ENCODE measurements at places on chromosomes 1 and 21.
A peak's percentile ranks its signal among the peaks of the same experiment; 100 is the strongest.

- DNase-seq, result no peak
Measured at GRCh38 chr1:10424034-10424433, 6.2 kb upstream of the CENPS start.

DNA sequence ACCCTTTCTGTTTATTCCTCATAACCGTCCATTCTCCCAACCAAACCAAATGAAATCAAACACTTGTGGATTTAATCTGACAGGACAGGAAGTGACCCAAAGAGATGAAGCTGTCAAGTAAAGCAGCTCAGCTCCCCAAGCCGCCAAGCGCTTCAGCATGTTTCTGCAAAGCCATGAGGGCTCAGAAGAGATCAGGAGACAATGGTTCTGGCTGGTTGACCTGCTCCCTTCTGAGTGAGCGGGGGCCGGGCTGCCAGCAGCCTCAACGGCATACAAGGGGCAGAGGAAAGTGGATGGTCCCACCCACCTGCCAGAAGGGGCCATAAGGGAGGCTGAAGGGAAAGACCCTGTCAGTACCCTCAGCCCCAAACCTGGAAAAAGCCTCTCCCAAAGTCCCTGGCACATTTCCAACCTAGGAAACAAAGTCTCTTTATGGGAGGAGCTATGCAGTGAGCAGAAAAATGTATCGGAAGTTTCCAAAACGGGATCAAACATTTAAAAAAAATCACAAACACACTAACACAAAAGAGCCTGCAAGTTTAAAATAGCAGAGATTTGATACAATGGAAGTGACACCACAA lies 45.4 kb downstream of the SLC45A1 start:
- DNase-seq, result no peak

DNA sequence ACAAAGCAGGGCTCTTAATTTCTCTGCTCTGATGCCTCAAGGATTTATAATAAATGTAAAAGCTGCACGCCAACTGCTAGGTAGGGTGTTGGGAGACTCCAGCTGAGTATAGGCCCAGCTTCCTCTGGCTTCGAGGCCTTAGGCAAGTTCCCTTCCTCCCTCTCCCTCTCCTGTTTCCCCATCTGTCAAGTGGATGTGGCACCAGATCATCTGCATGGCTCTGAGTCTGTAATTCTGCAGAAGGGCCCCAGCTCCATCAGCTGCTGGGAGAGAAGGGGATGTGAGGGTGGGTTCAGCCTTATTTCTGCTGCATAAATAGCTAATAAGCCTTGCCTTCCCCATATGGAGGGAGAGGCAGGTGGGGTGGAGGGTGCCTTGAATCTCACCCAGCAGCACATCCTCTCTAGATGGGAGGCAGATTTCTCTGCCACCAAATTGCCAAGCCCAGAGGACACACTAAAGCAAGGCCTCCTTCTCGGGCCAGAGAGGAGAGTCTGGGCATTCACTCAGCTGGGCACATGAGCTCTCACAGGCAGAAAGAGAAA lies 3.8 kb downstream of the TRIM62 start:
- peak; percentile 27 for DNase-seq

DNA sequence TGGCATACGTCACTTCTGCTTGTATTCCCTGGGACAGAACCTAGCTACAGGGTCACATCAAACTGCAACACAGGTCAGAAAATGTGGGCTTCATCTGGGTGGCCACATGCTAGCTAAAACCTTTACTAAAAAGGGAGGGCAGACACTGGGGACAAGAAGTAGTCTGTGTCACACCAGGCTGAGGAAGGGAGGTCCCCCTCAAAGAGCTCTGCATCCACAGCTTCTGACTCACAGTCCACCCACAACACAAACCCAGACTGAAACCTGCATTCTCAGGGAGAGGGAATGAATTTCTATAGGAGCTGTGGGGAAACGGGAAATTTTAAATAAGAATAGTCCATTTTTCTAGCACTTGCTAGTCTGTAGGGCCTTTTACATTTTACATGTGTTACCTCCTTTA lies 16.2 kb downstream of the OLIG2 start:
- no peak for DNase-seq

DNA sequence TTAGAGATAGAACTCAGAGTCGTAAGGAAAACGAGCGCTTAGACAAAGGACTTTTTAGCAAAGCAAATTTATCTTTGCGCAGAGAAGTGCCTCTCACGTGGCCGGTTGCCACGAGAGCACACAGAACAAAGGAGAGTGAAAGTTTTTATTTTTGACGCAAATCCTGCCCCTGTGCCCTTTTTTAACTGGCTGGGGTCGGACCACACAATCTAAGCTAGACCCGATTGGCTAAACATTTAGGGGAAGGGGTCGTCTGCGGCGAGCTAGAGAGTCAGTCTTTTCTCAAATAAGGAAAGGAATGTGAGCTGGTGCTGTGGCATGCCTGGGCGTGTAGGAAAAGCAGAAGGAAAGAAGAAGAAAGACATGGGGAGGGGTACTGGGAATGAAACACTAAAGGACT lies 2.4 kb downstream of the KRTAP10-2 start:
- no peak for DNase-seq

- peak; percentile 80 for DNase-seq
Measured at GRCh38 chr1:145885738-145886287, at the start of gene ANKRD35. TSS of gene ANKRD35 (minus strand) at chr1:145885866. CDS start at chr1:145885758, 108 bp downstream.

GRCh38 chr1:220529521-220530020 lies 1.6 kb downstream of the MARK1 start:
- no peak for DNase-seq

GRCh38 chr1:226664413-226665101 lies 74.5 kb downstream of the ITPKB start:
- no peak for DNase-seq

GRCh38 chr1:63042278-63042677 lies 258.3 kb downstream of the ATG4C start:
- no peak for DNase-seq

DNA sequence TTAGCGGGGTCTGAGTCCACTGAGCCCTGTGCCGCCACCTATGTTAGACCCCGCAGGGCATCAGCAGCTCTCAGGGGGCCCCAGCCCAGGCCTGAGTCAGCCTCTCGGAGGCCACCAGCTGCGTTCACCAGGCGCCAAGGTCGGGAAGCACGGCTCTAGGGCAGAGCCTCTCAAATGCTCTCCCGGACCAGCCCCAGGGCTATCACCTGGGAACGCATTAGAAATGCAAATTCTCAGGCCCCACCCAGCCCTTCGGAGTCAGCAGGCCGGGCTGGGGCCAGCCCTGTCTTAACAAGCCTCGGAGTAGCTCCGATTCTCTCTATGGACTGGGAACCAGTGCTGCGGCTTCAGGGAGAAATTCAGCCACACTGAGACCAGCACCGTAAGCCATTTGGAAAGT lies 37.2 kb upstream of the TSPEAR start:
- DNase-seq, result no peak

GRCh38 chr1:16260814-16261213 lies 23.8 kb upstream of the CPLANE2 start:
- no peak for DNase-seq

GRCh38 chr1:110210604-110211495 lies 736 bp downstream of the KCNC4 start:
- DNase-seq, result peak; percentile 75

GRCh38 chr21:33700491-33700890 lies 58.2 kb downstream of the ITSN1 start:
- DNase-seq, result no peak

DNA sequence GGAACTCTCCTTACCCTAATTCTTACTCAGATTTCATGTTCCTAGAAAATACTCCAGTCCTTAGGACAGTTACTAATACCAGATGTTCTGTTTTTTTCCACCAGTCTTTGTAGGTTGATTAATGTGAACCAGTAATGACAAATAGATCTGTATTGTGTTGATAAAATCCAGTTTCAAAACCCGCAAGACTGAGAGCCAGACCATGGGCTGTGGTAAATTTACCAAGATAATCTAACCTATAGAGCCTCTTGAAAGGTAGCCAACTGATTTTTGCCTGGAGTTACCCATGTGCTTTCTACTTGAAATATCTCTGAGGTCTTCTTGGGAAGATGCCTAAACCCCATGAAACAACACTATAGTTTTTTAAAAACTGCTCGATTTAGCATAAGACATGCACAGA lies 46.5 kb upstream of the CDC7 start:
- DNase-seq, result no peak

- DNase-seq, result no peak
Measured at GRCh38 chr1:206469933-206470691, at the start of gene IKBKE. TSS of gene IKBKE (plus strand) at chr1:206470476. CDS start at chr1:206473228, 2,752 bp downstream.

DNA sequence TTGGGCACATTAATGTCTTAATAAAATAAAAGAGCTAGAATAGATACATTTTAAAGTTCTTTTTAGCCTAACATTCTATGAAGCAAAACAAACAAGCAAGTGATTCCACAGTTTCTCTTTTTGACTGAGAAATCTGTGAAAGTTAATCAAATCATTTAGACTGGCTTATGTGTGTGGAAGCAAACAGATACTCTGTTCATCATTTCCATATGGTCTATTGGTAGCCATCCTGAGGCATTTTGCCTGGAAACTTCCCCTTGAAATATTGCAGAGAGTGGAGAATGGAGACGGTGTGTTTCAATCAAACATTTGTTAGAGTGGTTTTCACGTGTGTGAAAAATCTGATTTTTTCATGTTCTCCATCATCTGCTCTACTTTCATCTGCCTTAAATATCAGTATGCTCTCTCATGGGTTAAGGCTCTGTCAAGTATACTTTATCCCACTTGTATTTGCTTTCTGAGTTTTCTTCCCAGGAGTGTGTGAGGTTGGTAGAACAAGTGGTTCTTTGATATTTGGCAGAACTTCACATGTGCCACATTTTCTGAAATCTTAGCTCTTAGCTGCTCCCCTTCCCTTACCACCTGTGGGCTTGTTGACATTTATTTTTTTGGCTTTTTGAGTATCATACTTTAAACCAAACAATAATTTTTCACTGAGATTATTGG lies 139.1 kb upstream of the PTGFR start:
- no peak for DNase-seq

GRCh38 chr1:34785231-34785874 lies 4.3 kb downstream of the GJB3 start:
- peak; percentile 56 for DNase-seq

GRCh38 chr1:171901245-171901644 lies 59.9 kb downstream of the DNM3 start:
- no peak for DNase-seq

GRCh38 chr1:31421371-31422040 lies 8.5 kb downstream of the SERINC2 start:
- no peak for DNase-seq

DNA sequence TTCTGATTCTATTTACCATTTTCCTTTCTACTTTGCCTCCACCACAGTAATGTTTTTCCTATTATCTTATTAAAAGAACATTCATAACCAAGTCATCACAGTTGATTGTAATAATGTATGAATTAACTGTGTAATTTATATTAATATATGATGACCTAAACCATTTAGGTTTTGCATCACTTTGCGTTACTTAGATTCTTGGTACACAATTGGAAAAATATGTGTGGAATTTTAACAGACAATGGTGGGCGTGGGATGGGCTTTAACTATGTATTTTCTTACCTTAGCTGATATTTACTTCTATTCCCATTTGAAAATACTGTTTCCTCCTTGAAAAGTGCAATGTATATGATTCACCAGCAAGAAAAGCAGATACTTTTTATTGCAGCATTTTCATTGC lies 3.6 kb downstream of the KRTAP21-3 start:
- DNase-seq, result no peak

- DNase-seq, result peak; percentile 80
Measured at GRCh38 chr1:153532769-153533599, 2.8 kb downstream of the S100A6 start.

DNA sequence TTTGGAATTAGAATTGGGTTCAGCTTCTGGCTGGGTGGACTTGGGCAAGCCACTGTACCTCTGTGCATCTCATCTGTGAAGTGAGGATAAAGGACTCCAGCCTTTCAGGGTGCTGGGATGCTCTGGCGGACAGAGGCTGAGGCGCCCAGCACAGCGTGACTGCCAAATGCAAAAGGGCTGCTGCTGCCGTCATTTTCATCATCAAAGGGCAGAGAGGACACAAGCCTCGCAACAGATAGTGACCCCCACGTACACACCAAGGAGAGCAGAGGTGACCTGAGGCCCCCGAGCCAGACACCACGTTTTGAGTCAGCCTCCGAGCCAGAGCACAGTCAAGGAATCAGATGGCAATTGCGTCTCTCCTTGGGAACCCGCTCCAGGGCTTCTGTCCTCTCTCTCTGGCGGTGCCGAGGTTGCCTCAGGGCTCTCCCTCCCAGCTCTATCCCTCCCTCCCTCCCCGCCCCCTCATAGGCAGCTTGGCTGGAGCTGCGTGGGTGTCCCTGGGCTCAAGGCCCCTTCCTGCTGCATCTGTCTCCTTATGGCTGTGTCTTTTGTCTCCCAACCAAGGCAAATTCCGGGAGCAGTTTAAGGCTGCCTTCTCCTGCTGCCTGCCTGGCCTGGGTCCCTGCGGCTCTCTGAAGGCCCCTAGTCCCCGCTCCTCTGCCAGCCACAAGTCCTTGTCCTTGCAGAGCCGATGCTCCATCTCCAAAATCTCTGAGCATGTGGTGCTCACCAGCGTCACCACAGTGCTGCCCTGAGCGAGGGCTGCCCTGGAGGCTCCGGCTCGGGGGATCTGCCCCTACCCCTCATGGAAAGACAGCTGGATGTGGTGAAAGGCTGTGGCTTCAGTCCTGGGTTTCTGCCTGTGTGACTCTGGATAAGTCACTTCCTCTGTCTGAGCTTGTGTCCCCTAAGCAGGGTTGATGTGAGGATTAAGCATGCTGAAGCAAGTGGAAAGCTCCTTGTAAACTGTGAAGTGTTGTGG lies 9.0 kb downstream of the HCRTR1 start:
- DNase-seq, result no peak

DNA sequence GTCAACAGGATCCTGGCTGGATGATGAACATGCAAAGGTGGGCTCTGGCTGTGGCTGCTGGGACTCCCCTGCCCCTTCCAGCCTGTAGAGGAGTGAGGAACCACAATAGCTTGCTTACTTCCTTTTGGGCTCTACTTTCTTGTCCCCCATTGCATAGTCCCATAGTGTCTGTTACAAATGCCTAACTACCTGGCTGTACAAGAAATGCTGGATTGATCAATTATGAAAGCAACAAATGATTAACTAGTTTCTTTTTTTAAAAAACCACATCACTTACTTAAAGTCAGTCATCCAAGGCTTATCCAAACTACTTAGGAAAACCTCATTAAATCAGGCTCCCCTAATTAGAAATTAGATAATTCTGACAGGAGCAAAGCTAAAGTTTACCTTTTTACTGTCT lies 514.1 kb upstream of the PKN2 start:
- no peak for DNase-seq

- DNase-seq, result no peak
Measured at GRCh38 chr1:113567427-113567826, 177.1 kb downstream of the MAGI3 start.

DNA sequence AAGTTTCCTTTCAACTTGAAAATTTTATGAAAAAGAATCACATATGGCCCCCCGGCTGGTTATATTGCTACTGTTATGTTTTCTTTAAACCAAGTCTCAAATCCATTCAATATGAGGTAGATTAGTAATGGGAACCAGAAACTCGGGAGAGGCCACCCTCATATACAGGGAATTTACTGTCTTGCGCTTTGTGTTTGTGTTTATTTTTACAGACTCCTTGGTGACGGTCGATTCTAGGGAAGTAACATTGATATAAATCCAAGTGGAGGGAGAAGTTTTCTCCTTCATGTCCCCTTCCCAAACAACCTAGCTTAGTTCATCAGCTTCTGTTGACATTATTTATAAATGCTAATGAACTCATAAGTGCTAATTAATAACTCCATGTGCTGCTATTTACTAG lies 163.5 kb upstream of the LMO4 start:
- no peak for DNase-seq
